ENCODE measurements at places on chromosomes 6 and 20. TPM values are rescaled to one million over a fixed set of nuclear protein-coding genes. Genes with fewer than 3 reads are reported as not detected.

- no peaks in the 10 kb centered on the region for H3K36me3 ChIP-seq
- peaks cover 29% of the 10 kb centered on the region for H3K4me1 ChIP-seq
- no peaks in the 10 kb centered on the region for H3K27me3 ChIP-seq
- no peak for DNase-seq
- no peak overlapping the region for H3K27ac ChIP-seq
- no peak overlapping the region for H3K4me3 ChIP-seq
Observed at GRCh38 chr6:111681860-111682259, 76.2 kb upstream of the TRAF3IP2 start.

- no peaks in the 10 kb centered on the region for H3K36me3 ChIP-seq
- no peak overlapping the region for H3K27ac ChIP-seq
- no peak for DNase-seq
- H3K4me3 ChIP-seq: no peak overlapping the region
Observed at GRCh38 chr6:113881478-113881980, 24.4 kb downstream of the MARCKS start.

DNA sequence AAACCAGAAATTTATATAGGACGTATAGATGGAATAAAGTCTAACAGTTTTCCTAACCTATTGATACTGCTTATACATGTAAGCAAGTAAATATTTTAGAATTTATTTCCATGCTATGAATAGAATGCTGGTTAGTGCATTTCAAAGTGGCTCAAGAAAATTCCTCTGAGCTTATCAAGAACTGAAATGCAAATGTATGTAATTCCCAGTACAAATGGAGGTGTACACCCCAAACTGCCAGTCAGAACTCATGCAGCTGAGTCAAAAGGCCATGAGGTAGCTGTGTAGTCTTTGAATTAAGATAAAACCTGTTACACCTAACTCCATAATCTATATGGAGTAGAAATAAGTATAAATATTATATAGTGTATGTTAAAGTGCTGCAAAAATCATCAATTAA lies 232.2 kb upstream of the KCNQ5 start:
- no peak overlapping the region for H3K27ac ChIP-seq
- no peaks in the 10 kb centered on the region for H3K27me3 ChIP-seq
- H3K36me3 ChIP-seq: no peaks in the 10 kb centered on the region
- H3K4me3 ChIP-seq: no peak overlapping the region

DNA sequence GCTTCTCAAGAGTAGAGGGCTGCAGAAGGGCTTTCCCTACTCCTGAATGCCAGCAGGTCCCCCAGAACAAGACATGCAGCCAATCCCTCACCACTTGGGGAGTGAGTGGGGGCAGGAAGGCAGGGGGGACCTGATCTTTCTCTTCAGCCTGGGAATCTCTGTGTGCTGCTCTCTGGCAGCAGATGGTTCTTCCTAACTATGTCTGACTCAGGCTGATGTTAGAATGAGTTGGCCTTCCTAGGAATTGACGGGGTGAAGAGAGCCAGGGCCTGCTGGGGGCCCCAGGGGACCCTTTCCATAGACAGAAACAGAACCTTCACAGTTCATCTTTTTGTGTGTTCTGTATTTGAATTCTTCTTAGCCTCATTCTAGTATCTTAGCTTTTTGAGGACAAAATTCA lies 29.0 kb upstream of the TCP11 start:
- H3K27me3 ChIP-seq: no peaks in the 10 kb centered on the region
- H3K27ac ChIP-seq: no peak overlapping the region
- DNase-seq: no peak
- H3K4me1 ChIP-seq: no peaks in the 10 kb centered on the region

GRCh38 chr20:22525821-22526220 lies 58.6 kb downstream of the FOXA2 start:
- H3K27ac ChIP-seq: no peak overlapping the region
- H3K4me3 ChIP-seq: no peak overlapping the region
- no peaks in the 10 kb centered on the region for H3K36me3 ChIP-seq
- DNase-seq: no peak

DNA sequence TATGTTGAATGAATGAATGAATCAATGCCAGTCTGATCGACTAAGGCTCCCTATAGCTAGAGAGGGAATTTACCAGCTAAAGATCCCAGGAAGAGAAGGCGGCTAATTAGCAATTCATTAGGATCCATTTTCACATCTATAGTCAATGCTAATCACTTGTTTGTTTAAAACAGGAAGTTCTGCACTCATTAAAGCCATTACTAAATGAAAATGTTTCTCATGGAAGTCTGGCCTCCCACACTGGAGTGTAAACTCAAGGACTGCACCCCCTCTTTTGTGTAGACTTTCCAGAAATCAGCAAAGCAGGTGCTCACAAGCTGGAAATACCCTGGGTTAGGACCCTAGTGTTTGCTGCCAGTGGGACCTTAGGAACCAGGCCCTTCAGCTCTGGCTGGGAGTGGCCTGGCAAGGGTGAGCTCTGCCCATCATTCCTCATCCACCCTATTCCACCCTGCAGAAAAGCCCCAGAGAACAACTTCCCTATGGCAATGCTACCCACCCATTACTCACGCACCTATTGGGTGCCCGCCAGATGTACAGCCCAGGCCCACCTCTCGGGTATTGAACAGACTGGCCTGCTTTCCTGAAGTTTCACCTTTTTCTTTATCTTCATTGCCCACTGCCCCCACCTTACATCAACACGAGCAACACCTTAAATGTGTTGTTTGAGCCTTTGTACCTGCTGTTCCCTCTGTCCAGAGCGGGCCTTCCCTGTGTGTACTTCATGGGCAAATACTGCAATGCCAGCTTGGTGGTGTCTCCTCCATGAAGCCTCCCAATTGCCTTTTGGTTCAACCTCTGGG lies 60.8 kb downstream of the TTI1 start:
- no peak overlapping the region for H3K27ac ChIP-seq
- peak; percentile 34 for DNase-seq
- peak overlapping the region; percentile 36 for H3K4me3 ChIP-seq

DNA sequence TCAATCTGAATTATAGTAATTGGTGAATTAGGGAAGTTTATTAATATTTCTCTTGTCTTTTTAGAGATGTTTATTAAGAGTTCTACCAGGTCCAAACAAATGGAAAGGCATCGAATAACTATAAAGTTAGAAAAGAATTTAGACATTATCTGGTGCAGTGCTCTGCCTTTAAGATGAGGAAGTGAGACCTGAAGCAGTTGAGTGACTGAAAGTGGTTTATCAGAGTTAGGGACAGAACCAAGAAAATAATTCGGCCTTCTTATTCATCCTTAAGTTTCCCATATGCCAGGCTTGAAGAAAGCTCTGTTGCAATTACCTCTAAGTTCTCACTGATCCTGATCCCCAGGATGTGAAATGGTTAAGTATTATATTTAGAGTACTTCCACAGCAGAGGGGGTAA lies 94.2 kb upstream of the FLRT3 start:
- H3K4me1 ChIP-seq: no peaks in the 10 kb centered on the region
- H3K27ac ChIP-seq: no peak overlapping the region
- H3K36me3 ChIP-seq: no peaks in the 10 kb centered on the region
- no peak for DNase-seq

- H3K36me3 ChIP-seq: no peaks in the 10 kb centered on the region
- H3K4me1 ChIP-seq: peaks cover 23% of the 10 kb centered on the region
- peak; percentile 28 for DNase-seq
- H3K4me3 ChIP-seq: no peak overlapping the region
- H3K27me3 ChIP-seq: no peaks in the 10 kb centered on the region
Observed at GRCh38 chr20:51426718-51427650, 115.5 kb downstream of the NFATC2 start.

DNA sequence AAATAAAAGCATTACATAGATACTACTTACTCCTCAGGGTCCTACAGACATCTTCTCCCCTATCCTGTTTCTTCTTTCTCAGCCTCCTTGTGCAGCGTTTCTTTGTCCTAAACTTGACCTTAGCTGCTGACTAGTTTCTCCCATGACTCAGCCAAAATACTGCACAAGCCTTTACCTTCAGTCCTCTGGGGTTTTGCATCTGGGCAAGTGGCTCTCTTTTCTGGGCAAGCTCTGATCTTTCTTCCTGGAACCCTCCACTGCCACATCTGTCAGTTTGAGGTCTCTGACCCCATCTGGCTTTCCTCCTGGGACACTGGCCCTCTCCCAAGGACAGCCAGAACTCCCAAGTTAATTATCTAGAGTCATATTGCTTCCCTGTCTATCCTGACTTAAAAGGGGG lies 838.4 kb downstream of the DHX35 start:
- no peaks in the 10 kb centered on the region for H3K27me3 ChIP-seq
- H3K4me3 ChIP-seq: no peak overlapping the region
- H3K36me3 ChIP-seq: no peaks in the 10 kb centered on the region

The PRRT1 gene
- 2.7 TPM for polyA plus RNA-seq

The SRMS gene
- polyA plus RNA-seq: not detected

The RIPPLY2 gene
- 4.0 TPM for polyA plus RNA-seq

The ELOVL4 gene
- 16.8 TPM for polyA plus RNA-seq

The TUBE1 gene
- 24.2 TPM for polyA plus RNA-seq

The BTNL2 gene
- not detected for polyA plus RNA-seq
